ENCODE measurements at places on chromosomes 3 and 15.

- no peak for DNase-seq
These were observed 11.9 kb upstream of the OR5K4 start for GRCh38 chr3:98341758-98342157.

- DNase-seq = no peak
These were observed 424.2 kb upstream of the ROBO2 start for GRCh38 chr3:76615719-76616118.

GRCh38 chr3:13647298-13648059 lies 98.6 kb downstream of the FBLN2 start:
- no peak for DNase-seq

DNA sequence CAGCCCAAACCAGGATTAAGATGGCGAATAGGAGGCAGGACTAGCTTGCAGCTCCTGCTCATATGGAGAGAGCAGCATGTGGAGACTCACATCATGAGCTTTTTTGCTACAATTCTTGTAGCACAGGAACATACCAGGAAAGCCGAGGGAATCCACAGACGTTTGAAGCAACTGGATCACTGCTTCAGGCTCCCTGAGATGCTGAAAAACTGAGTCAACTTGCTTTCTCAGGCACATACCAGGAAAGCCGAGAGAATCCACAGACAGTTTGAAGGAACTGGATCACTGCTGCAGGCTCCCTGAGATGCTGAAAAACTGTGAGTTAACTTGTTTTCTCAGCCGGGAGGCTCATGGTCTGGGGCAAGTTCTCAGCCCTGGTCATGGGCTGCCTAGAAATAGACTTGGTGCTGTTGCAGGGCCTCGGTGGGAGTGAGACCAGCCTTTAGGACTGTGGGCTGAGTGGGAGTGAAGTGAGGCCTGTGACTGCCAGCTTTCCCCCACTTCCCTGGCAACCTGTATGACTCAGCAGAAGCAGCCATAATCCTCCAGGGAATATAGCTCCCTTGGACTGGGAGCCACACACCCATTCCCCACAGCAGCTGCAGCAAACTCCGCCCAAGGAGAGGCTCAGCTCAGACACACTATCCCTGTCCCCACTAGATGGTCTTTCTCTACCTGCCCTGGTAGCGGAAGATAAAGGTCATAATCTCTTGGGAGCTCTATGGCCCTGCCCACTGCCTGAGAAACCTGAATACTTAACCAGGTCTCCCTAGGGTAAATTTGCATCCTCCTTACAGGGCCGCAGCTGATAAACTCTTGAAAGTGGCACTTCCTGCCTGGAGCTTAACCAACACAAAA lies 51.9 kb upstream of the PFN2 start:
- DNase-seq = no peak

DNA sequence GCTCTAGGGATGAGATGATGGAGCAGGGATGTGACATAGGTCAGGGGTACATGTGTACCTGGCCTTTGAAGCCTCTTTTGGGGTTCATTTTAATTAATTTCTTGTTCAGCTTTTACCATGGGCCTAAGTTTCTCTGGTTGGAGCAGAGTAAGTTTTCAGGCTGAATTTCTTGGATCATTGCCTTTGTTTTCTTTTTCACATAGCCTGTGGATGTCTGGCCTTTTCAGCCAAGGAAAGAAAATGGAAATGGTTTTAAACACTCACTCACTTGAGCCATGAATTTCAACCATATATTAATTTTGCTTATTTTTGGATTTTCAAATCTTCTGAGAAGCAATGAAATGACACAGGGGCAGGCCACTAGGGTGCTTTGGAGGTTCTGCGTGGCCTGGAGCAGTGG lies 30.2 kb downstream of the CACNA1D start:
- DNase-seq = no peak

DNA sequence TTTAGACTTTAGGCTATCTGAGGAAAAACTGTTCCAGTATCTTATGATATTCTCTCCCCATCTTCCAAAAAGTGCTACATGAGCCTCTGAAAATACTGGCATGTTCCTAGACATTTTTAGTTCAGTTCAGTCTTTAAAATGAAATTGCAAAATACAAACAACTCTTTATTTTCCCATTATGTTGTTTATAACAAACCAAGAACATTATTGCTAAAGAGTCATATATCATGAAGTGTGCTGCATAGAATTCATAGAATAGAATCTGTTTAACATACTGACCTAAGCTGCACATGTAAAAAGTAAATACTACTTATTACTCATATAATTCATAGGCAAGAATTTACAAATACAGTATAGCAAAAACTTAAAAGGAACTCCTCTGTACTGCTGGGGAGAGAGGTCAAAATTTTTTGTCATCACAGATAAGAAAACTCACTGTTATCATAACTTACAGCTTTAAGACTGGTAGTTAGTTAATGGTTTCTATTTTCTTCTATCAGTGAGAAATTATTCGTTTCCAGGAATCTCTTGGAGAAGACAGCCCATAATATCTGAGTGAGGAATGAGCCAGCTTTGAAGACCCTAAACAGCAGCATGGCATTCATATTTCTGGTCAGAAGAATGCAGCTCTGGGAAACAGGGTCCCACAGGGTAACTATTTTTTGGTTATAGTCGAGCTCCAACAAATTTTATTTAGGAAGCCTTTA lies 32.2 kb downstream of the FILIP1L start:
- DNase-seq = no peak
